ENCODE measurements at places on chromosomes 1 and 21. TPM values are rescaled to one million over a fixed set of nuclear protein-coding genes. Genes with fewer than 3 reads are reported as not detected.

DNA sequence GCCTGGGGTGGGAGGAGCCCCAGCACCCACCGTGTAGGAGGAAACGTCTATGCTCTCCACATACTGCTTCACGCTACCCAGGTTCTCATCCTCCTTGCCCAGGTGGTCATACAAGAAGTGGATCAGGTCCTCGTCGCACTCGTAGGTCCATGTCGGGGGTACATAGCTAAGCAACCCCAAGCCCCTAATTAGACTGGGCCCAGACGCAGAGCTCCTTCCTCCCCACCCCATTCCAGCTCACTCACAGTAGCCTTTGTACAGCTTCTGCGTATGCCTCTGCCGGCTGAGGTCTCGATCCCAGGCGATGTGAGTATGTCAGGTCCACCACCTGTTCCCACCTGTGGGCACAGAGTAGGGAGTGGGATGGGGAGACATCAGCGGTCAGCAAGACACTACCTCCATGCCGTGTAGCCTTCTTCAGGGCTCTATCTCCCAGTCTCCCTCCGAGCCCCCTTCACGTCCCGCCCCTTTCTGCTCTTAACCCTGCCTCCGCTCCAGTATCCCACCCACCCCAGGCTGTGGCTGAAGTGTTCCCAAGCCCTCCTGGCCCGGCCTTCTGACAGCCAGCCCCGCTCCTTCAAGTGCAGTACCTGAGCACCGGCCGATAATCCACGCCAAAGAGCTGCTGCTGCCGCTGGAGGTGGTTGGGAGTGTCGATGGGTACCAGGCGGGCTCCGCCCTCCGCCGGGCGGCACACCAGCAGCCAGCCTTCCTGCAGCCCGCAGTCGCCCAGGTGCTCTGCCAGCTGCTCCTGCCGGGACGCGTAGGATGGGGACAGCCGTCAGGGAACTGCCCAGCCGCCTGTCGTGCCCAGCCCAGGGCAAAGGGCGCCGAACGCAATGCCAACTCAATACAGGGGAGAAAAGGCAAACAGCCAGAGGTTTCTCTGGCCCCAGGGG is 919 bp downstream of the HECTD3 start:
- DNase-seq = peak; percentile 32

DNA sequence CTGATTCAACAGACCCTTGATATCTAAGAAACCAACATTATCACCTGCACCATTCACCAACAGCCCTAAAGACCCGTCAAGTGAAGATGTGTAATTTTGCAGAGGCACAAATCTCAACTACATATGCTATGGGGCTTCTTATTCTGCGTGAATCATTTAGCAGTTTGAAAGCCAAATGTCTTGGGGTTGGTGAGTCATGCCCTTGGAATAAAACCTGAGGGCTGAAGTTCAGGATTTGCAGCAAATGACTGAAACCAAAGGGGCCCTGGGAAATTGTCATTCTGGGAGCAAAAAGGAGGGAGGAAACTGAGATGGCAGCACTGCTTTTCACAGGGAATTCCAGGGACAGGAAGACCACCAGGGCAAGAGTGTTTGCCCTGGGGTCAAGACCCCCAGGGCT is 79.2 kb upstream of the TNR start:
- no peak for DNase-seq

GRCh38 chr1:206486995-206487788 is 16.9 kb downstream of the IKBKE start:
- DNase-seq = peak; percentile 56

- DNase-seq = no peak
Measured at GRCh38 chr1:63328781-63329180, 6.4 kb downstream of the FOXD3 start.

The LORICRIN gene
- not detected for total RNA-seq

Data from lung microvascular endothelial cell (primary cell).